ENCODE measurements at places on chromosomes 4 and X.

GRCh38 chr4:183773790-183774189 is 114.7 kb downstream of the TRAPPC11 start:
- no peak for DNase-seq

DNA sequence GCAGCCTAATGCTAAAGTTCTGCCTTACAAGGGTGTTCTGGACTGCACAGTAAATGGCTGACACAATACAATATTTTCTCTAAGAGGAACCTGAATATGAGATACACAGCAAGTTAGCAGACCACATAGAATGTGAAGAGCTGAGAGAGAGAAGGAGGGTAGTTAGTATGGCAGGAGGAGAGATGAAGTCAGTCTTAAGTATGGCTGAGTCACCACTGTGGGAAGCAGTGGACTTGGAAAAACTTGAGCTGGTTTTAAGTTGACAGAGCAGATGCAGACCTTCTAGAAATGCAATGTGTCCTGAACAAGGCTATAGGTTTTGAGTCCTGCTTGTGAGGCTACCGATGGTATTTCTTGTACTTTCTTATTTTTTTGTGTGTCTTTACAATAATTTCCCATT is 172.5 kb downstream of the SH2D1A start:
- no peak for DNase-seq

GRCh38 chrX:106725931-106726330 is 570 bp upstream of the RNF128 start:
- no peak for DNase-seq

DNA sequence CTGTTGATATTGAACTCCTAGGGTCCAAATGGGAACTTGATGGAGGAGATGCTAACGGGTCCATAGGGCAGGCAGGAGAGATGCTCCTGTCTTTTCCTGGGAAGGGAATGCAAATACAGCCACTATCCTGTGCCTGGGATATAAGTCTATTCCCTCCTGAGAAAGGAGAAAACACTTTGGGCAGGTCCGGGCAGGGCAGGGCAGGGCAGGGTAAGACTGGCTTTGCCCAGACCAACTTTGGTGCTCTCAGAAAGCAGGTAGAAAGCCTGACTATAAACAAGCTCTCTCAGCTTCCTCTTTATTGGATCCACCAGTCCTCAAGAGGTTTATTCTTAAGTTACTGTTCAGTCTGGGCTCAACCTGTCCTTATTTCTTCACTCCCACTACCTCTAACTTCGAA is 232.3 kb downstream of the PTTG2 start:
- DNase-seq = no peak

GRCh38 chr4:151664289-151664688 is 96.5 kb downstream of the GATB start:
- DNase-seq = no peak

DNA sequence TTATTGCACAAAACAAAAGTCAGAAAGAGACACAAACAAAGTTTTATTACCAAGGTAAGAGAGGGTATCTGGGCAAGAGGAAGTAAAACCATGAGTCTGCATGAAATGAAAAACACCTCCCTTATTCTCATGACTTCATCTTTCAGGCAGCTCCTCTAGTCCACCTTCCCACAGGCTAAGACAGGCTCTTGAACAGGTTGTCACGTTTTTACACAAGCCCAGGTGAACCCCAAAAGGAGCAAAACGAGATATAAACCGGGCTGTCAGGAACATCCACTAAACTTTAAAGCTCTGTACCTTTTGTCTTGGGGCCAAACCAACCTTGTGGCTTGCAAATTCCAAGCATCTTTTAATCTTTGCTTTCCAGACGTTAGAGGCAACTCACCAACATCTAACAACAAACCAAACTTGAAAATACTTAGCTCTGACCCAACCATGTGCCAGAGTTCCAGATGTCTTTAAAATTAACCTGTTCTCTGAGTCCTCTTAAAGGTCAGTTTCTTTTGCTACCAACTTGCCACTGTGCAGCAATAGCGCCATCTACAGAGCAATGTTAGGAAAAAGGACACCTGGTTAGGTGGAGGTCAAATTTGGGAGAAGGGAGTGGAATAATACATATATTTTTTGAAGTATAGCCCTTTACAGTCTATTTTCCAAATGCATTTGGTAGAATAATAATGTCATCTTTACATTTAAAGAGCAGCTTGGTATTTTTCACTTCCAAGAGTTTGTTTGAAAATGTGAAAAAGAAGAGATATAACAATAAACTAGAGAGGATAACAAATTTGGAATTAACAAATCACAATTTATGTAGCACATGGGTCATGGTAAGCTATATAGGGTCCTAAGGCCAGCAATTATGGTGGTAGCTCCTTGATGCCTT is 73.1 kb downstream of the QRFPR start:
- peak; percentile 29 for DNase-seq

DNA sequence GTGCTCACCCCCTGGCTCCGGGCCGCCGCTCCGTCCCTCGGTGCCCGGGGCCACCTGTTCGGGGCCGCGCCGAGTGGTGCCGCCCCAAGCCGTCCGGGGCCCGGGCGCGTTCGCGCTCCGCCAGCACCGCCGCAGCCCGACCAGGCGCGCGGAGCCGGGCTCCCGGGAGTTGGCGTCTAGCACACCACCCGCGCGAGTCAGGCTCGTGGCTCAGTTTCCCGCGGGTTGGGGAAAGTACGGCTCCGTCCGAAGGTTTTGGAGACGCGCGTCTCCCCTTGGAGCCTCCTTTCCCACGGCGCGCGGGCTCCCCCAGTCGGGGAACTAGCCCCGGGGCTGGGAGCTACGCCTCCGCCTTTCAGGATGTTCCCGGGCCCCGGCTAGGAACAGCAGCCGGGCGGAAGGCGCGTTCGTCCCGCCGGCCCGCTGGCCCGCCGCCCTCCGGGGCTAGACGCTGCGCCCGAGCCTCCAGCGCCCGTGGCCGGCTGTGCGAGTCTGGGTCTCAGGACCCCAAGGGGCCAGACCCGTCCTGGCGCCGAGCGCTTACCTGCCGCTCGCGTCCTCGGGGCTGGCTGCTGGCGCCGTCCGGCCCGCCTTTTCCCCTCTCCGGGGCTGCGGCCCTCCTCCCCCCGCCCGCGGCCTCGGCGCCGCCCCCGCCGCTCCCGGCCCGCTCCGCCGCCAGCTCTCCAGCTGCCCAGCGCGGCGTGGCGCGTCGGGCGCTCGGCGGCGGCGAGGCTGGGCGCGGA is at the start of gene ADGRG2:
Gene ADGRG2 (minus strand): TSS at position 571 of the 743 bp plus-strand sequence. CDS start 53,634 bp downstream, outside the sequence.
- DNase-seq = no peak

- DNase-seq = no peak
These were observed 74.9 kb downstream of the PRRG1 start for GRCh38 chrX:37424000-37424429.

GRCh38 chr4:39083164-39083563 is 21.1 kb downstream of the KLHL5 start:
- DNase-seq = no peak

DNA sequence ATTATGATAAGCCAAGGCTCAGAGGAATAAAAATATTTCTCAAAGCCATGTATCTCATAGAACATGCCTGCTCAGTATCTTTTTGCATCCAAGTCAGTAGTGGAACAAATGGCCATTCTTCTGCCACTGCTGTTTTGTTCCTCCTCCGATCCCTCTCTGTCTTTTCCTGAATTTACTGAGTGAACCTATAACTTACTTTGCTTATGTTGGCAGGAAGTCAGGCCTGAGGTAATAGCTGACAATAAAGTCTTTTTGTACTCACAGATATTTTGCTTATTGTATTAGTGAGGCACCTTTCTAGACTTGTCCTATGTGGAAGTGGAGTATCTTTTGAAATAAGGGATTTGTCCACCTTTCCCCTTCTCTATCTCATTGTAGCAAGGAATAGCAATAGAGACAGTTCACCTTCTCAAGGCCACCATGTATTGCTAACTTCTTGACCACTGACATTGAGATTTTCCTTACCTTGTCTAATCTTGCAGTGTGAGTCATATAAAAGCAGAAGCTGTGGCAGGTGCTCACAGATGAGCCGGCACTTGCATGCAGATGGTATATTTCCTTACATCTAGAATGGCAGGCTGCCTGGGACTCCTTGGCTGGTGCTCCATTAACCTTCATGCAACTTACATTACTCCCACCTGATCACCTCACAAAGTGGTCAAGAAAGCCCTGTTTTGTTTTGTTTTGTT is 68.2 kb downstream of the AGTR2 start:
- no peak for DNase-seq

DNA sequence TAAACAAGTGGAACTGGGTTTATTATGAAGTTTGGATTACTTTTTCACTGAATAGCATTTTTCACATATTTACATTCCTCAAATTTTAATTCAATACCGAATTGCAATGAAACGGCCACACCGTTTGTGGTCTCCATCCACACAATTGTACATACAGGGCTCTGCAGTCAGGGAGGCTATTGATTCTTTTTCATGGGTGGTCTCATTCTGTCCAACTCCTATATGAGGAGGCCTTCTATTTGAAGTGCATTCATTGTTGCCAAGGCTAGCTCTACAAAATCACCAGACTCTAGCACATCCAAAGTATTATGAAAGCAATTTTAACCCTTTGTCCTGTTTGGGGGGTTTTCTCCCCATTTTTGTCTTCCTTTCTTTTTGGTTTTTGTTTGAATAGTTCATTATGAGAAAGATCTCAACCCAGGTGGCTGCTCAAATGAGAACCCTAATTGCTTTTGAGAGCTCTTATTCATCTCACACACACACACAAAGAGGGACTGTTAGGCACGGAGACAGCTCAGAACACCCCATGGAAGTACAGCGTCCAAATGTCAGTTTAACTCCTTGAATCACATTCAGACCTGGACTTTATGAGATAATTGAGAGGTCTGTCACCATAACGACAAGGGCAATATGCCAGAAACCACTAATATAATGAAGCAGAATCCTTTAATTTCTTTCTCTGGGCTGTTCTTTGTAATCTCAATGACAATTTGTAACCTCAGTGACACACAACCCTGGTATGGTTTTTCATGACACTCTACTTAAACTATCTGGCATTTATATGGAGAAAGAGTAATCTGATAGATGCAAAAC is 79.4 kb downstream of the NLGN4X start:
- no peak for DNase-seq
